Activated CD8-positive, alpha-beta memory T cell treated with anti-CD3 and anti-CD28 coated beads for 1 hour (primary cell): ENCODE measurements at places on chromosomes 11 and 22.

DNA sequence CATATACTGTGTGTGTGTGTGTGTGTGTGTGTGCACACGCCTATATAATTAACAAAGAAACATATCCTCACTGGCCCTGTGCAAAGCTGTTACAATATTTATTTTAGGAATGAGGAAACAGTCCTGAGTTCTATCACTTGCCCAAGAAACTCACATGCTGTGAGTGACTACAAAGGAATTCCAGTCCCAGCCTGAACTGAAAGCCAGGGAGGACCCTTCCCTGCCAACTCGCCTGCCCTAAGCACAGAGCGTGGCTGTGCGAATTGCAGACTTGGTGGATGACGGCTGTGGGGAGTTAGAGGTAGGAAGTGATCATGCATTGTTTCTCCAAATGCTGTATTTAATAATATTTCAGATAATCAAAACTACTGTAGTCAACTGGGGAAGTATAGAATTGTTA lies 26.4 kb upstream of the CD5 start:
- DNase-seq: no peak

GRCh38 chr11:694563-695287 lies at the start of gene DEAF1:
DEAF1 (minus strand) TSS chr11:695222; CDS start chr11:695047, 175 bp downstream.
- DNase-seq: peak; percentile 98

GRCh38 chr11:60204922-60205321 lies 22.0 kb upstream of the MS4A6A start:
- no peak for DNase-seq

DNA sequence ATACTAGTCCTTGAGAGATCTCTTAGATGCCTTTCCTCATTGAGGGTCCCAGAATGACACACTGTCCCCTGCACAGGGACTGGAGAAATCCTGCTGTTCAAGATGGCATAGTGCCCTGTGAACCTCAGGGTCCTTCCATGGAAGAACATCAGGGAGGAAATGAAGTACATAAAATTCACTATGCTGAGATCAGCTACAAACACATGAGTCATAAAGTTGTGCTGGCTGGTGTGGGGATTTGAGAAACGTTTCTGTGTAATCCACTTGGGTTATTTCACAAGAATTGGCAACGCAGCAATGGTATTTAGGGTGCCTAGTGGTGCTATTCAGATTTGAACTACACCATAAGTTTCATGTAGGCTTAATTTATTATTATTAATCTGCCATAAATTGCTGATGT lies 174.4 kb downstream of the MAML2 start:
- DNase-seq: no peak

- DNase-seq: no peak
Measured at GRCh38 chr22:45210991-45211390, 29.7 kb downstream of the KIAA0930 start.

DNA sequence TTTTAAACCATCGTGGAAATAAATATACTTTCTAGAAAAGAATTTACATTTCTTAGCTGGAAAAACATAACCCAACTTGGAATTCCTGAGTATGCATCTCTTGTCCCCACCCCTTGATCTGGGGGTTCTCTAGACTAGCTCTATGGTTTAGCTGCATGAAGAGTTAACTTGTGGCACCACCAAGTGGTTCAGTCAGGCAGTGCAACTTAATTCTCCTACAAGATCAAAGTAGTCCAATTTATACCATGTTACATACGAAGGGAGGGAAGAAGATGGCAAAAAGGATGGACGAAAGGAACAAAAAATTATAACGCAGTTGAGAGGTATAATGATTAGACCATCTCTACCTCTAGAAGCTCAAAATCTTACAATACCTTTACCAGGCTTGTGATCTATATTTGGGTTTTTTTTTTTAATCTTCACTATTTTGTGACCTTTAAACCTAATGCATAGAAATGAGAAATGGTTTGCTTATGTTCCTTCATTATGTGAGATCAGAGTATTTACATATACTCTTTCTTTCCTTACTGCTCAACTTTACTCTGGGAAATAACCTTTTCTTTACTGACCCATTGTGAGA lies 28.5 kb upstream of the ALKBH3 start:
- no peak for DNase-seq

GRCh38 chr11:84468235-84468634 lies 1158.9 kb downstream of the DLG2 start:
- no peak for DNase-seq

- DNase-seq: no peak
Measured at GRCh38 chr11:77171885-77172665, 44.0 kb downstream of the MYO7A start.

GRCh38 chr22:46457502-46458488 lies 79.6 kb downstream of the CELSR1 start:
- no peak for DNase-seq

DNA sequence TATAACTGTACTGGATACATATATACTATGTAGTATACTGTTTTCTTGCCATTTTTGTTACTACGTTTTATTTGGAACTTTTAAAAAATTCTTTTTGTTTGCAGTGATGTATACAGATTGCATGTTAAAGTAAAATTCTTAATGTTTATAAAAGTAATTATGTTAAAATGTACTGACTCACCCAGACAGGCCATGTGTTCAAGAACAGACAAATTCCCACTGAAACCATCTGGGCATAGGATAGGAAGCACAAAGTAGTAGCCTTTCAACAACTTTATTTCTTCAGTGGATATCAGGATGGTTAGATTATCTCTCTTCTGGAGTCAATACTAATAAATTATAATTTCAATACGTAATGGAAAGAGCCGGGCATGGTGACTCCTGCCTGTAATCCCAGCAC lies 19.8 kb downstream of the PRMT3 start:
- DNase-seq: no peak

- peak; percentile 7 for DNase-seq
Measured at GRCh38 chr11:125874556-125875124, 12.8 kb upstream of the HYLS1 start.

GRCh38 chr11:29957431-29957830 lies 59.4 kb downstream of the KCNA4 start:
- no peak for DNase-seq

DNA sequence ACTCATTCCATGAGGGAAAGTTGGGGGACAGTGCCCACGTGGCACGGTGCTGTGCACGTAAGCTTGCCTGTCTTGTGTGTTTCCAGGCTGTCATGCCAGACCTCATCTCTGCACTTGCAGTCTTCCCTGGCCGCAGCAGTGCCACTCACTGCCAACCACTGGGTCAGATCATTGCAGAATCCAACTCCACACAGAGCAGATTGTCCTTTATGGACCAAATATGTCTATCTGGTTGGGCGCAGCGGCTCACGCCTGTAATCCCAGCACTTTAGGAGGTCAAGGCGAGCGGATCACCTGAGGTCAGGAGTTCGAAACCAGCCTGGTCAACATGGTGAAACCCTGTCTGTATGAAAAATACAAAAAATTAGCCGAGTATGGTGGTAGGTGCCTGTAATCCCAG lies 4.4 kb upstream of the PPARA start:
- no peak for DNase-seq

GRCh38 chr11:122633219-122633829 lies 22.2 kb upstream of the UBASH3B start:
- no peak for DNase-seq

DNA sequence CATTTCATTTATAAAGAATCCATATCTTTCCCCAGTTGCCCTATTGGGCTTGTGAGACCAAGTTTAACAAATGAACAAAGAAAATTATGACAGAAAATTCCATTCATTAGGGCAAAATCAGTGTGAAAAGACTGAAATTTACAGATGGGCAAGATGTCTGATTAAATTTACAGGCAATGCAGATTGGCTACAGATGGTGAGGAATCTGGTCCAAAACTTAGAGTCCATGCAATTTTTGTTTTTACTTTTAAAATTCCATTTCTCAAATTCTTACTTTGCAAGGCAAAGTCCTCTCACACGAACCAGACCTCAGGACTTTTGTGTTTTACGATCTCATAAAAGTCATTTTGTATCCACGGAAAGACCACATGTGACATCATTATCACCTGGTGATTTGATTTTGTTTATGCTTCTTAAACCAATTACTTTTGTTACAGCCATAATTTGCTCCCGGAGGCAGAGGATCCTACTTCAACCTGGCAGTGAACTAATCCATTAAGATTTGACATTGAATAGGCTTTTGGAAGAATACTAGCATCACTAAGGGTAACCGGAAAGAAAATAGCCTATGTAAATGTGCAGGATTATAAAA lies 843.7 kb upstream of the CHORDC1 start:
- no peak for DNase-seq

DNA sequence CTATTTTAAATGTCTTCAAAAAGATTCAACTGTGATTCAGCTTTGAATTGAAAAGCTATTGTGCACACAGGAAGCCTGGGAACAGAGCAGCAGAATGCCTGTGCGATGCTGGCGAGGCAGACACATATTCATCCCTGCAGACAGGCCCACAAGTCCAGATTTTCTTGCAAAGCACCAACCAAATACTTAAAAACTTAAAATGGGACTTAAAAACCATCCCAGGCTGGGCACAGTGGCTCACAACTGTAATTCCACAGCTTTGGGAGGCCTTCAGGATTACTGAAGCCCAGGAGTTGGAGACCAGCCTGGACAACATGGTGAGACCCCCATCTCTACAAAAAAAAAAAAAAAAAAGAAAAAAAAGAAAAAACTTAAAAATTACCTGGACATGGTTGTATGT lies 122.6 kb upstream of the SERPIND1 start:
- DNase-seq: no peak

DNA sequence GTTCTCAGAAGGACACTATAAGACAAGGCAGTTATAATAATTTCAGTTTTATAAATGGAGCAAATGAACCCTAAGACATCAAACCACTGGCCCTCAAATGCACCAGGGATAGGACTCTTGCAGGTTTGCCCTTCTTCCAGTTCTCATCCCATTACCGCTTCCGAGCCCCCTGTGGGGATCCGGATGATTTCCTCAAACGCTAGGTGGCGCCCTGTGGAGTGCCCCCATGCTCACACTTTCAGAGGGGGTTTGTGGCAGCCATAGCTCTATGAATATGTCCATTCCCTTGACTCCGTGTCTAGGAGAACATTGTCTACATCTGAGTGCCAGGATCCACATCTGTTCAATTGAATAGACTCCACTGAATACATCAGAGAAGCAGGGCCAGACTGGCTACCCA lies 816.3 kb downstream of the NTM start:
- DNase-seq: no peak
